ENCODE measurements at places on chromosomes 7 and 10.

DNA sequence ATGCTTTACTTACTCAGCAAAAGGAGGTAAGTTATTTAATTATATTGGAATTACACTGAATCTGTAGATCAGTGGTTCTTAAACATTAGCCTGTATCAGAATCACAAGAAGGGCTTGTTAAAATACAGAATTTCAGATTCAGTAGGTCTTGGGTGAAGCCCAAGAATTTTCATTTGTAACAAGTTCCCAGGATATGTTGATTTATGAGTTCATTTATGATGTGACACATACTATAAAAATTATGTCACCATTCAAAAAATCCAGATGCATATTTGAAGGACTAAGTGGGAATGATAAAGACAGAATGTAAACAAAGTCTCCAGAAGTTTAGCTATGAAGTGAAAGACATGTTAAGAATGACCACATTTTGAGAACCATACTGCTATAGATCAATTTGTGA lies 52.3 kb downstream of the HECTD2 start:
- DNase-seq: no peak

DNA sequence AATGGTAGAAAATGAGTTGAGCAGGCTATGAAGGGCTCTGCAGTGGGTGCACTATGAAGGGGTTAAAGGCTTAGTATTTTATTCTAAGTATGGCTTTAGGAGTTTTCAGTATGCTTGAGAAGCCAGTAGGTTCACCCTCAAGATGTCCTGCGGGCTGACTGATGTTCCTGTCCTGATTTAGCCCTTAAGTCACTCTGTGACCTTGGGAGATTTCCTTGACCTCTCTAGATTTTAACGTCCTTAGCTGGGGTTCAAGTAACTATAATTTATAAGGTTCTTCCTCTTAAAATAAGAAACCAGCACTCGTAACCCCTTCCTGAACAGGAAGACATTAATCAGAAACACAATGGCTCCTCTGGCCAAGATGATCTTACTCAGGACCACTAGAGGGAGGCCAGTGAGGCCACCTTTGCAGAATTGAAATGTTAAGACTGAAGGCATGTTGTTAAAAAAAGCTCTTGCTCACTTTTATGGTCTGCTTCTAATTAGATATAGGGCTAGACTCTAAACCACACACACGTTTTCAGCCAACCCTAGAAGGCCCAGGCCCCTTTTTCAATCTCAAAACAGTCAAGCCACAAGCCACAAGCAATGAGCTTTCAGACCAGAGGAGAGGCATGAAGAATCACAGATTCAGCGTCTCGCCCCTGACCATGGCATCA lies 41.9 kb downstream of the CDK1 start:
- no peak for DNase-seq

DNA sequence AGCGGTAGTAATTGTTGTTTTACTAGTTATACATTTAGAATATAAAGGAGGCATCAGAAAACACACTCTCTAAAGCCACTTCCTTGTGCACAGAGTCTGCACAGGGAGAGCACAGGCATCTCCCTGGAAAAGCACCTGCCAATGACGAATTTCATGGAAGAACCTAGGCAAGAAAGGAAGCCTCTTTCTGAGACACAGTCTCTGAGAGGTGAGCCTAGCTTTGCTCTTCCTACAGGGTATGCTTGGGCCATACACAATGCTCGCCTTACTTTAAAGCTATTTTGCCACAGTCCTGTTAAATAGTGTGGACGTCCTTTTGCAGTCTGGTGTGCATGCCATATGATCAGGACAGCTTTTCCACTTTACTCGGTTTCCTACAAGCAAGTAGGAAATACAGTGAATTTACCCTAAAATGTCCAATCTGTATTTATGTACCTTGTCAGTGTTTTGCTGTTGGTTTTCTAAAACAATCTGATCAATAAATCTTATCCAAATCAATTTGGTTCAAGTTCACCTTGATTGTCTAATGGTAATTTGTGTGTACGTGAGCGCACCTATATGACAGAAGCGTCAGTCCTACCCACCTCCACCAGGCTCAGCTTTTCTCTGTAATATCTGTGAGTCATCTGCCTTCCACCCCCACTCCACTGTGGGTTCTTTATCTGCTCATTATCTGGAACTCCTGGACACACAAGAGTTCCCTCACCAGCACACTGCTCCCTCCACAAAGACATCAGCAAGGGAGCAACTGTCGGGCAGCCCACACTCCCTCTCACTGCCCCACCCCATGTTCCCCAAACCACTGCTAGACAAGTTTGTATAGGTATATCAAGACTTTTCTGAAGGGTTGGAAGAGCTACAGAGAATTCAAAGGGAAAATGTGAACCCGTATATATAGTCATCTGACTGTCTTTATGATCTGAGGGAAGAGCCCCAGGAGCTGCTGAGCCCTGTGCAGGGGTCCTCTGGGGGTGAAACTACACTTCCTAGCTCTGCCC lies 65.2 kb downstream of the KLHDC10 start:
- no peak for DNase-seq

DNA sequence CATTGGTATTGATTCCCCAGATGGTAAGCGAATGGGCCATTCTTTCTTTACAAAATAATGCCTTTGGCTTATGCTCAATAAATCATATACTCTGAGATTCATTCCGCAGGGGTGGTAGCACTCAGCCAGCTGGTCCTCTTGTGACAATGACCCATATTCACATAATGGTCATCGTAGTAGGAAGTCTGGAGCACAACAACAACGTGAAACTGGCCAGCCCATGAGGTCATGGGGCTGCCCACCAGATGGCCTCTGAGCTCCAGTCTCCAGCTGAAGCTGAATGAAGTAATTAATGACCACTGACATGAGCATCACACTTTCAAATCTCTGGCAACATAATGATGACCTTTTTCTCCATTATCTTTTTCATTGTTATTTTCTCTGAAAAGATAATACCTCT lies 42.3 kb upstream of the SORCS1 start:
- no peak for DNase-seq

DNA sequence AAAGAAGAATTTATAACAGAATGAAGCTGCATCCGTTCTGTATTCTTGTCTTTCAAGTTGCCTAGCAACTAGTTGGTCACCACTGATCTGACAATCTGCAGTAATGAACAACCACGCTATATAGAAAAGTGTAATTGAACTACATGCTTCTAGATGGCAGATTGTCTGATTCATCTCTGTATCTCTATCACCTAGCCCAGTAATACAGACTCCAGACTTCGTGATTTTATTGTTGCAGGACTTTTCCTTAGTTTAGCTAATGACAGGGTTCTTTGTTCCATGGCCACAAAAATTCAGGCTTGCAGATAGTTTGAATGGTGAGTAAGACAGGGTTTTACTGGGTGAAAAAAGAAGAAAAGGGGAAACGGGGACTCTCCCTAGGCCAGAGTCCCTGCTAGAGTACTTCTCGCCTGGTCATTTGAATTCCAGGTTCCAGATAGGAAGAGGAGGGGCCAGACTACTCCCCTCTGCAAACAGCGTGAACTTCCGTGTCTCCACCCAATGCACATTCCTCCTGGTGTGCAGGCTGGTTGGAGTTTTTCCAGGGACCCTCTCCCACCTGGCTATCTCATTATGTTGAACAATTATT lies 45.9 kb downstream of the COL1A2 start:
- no peak for DNase-seq

DNA sequence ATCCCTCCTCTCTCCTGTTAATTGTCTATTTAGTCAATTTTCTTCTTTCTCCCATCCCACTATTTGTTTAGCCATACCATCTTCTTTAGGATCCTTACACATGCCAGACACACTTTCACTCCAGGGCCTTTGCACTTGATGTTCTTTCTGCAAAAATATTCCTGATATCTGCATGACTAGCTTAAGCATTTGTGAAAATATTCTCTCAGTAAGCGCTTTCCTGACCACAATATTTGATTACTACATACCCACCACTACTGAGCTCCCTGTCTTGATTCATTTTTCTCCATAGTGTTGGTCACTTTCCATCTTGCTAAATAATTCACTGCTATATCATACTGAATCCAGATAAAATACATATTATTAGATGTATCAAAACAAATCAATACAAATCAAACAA lies 75.1 kb downstream of the SEMA3D start:
- no peak for DNase-seq

GRCh38 chr10:5975641-5976473 lies 1.5 kb downstream of the IL15RA start:
- no peak for DNase-seq

DNA sequence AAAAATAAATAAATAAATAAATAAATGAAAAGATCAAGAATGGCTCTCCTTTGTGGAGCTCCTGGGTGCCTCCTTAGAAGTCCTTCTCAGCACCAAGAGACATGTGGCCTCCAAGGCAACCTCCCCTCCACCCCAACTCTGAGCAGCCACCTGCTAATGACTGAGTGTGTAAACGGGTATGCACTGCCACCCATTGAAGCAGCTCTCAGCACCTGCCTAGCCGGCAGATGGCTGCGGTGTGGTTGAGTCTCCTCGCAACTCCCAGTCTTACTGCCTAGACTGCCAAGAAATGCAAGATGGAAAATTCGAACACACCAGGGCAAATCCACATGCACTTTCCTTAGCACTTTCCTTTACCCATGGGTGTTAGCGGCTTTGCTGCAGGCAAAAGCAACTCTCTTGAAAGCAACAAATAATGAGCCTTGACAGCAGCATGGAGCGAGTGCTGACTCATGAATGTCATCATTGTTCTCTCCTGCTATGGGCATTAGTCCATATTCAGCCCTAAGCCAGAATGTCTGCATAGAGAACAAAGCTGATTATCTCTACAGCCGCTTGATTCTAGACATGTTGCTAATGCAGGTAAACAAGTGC lies 913.9 kb upstream of the AUTS2 start:
- DNase-seq: peak; percentile 50

DNA sequence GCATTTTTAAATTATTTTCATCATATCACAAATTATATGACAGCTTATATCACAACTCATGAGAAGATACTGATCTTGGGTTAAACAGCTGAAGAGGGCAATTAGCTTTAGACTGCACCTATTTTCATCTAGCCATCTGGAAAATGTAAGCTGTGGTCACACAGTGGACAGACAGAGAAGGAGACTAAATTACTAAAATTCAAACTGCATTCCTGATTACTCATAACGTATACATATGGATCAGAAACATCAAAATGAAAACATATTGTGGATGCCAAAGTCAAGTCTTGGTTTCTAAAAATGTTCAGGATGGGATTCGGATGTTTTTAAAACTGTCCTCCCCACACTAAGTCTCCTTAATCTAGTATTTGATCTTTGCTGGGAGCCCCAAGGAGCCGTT lies 6.6 kb downstream of the BBIP1 start:
- DNase-seq: no peak

- DNase-seq: no peak
Measured at GRCh38 chr7:148398844-148399365, 191.7 kb upstream of the C7orf33 start.

Measured in NCI-H187 (cell line).